CD4-positive, alpha-beta T cell treated with Interleukin-4 for 4 hours (primary cell): ENCODE measurements at places on chromosomes 12 and 14.

- no peak for DNase-seq
These were observed 2.7 kb downstream of the DEGS2 start for GRCh38 chr14:100156776-100157175.

- DNase-seq = no peak
These were observed 615.4 kb downstream of the C12orf50 start for GRCh38 chr12:87413784-87414183.

- no peak for DNase-seq
These were observed 48.6 kb upstream of the CATSPERB start for GRCh38 chr14:91780452-91780851.

GRCh38 chr12:11705010-11705409 is 55.5 kb downstream of the ETV6 start:
- DNase-seq = no peak

DNA sequence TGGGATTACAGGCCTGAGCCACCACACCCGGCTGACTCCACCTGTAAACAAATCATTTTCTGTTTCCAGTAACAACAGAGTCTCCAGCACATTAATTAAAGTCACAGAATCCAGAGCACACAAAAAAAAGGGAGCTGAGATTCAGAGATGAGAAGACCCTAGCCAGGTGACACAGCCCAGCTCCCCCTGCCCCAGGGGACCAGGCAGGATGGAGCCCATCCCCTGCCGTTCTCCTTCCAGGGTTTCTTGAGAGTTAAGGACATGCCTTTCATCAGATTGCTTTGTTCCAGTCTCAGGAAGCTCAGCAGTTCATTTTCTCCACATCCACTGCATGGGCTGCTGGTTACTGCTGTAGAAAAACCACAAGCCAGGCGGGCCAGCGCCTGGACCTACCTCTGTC is 81.2 kb downstream of the RIMBP2 start:
- DNase-seq = no peak

- DNase-seq = no peak
These were observed 10.8 kb downstream of the PLA2G1B start for GRCh38 chr12:120316798-120317223.

DNA sequence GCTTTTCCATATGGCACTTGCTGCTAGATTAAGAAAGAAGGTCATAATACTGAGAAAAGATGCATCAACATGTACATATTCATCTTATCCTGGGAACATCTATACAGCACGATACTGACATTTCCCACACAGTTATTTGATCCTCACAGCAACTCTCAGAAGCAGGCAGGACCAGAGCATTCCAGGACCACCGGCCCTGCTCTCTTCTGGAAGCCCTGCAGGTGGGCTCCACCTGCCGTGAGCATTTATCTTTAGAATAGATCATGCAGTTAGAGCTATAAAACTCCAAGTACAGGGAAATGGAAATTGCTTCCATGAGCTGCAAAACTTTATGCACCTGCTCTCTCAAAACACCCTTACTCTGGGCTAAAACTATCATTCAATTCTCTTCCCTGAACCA is 5.5 kb upstream of the BDKRB1 start:
- no peak for DNase-seq

GRCh38 chr14:105899071-105899641 is 372.8 kb downstream of the TMEM121 start:
- no peak for DNase-seq

- no peak for DNase-seq
These were observed 69.5 kb downstream of the BTG1 start for GRCh38 chr12:92076101-92076500.

- DNase-seq = no peak
These were observed 45.1 kb downstream of the GALNT9 start for GRCh38 chr12:132284071-132284826.

DNA sequence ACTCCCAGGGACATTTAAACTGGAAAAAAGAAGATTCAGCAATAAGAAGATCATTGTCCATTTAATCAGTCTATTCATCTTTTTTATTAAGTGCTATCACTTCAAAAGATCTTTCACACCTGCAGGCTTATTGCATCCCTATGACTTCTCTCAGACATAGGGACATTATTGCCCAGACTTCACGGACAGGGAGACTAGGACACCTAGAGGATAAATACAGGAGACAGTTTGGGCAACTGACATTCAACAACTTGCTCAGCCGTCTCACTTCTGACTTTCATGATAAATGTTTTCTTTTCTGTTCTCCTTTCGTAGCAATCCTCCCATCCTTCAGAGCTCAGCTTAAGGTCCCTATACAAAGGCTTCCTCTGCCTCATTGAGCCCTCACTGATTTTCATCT is 84.3 kb downstream of the TMEM30B start:
- no peak for DNase-seq

- DNase-seq = no peak
These were observed 251.2 kb downstream of the SYT1 start for GRCh38 chr12:79115743-79116142.

GRCh38 chr12:33427071-33427470 is 12.5 kb downstream of the SYT10 start:
- DNase-seq = no peak

GRCh38 chr12:20438299-20438779 is 70.0 kb downstream of the PDE3A start:
- DNase-seq = no peak

DNA sequence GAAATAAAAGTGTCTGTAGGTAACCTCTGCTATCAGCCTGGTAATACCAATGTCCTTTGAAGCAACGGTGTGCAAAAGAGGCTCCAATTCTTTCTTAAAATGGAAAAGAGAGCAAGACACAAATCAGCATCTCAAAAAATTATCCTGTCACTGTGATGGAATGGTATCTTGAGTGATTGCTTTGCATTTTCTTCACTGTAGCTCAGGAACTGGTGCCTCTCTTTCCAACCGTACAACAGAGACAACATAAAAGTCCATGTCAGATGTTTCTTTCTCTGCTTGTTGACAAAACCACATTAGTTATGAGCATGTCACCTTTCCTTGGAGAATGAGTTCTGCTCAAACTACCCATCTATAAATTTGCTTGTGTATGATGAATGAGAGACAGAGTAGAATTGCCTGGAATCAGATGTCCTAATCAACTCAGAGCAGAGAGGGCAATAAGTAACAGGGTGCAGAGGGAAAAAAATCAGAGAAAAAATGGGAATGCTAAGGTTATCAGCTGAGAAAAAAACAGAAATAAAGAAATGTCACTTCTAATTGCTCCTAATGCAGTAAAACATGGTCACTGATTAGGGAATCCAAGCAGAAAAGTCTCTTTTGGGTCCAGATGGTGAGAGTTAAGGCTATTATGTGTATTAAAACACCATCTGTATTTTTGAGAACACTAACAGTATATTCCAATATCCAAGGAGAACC is 465.0 kb upstream of the ATP2B1 start:
- no peak for DNase-seq

- no peak for DNase-seq
These were observed 6.6 kb downstream of the LRRC9 start for GRCh38 chr14:59926534-59926933.

DNA sequence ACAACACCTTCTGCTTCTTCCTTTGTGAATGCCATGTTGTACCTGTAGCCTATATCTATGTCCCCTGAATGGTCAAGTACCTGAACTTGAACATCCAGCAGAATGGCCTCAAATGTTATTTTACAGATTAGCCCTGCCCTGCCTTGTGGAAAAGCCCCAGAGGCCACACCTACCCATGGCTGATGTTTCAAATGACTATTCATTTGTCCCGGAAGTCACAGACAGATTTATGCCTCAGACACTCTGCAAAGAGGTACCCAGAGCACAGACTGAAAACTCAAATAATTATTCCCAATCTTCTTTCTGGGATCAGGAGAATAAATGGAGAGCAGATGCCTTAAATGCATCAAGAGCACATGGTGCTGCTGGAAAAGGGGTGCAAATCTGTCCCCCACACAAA is 13.0 kb upstream of the DPF3 start:
- no peak for DNase-seq

GRCh38 chr12:49645146-49646039 is 22.0 kb downstream of the PRPF40B start:
- DNase-seq = no peak

- no peak for DNase-seq
These were observed 86.7 kb upstream of the FZD10 start for GRCh38 chr12:130075497-130076076.

- no peak for DNase-seq
These were observed 256.8 kb upstream of the DDHD1 start for GRCh38 chr14:53409969-53410368.

GRCh38 chr14:103395244-103395643 is 10.0 kb downstream of the MARK3 start:
- peak; percentile 32 for DNase-seq

DNA sequence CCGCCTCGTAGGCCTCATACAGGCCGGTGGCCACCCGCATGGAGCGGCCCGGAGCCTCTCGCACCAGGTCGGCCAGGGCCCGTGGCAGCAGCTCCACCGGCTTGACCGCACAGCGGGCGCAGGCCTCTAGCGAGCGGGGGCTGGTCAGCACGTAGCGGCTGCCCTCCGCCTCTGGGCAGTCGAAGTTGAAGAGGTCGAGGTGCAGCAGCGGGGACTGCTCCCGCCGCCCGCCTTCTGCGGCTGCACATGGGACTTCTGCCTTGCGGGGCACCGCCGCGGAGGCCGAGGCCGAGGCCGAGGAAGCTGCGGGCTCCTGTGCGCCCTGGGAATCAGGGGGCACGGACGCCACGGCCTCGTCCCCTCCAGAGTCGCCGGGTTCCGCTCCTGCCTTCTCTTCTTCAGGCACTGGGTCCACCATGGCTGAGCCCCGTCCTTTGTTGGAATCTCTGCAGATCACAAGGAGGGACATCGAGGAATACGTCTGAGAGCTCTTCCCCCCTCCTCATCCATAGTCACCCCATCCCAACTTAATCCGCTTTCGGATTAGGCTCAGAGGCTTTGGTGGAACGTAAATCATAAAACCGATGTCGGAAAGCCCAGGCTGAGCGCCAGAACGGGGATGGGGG is 1.4 kb downstream of the CCDC177 start:
- DNase-seq = no peak

DNA sequence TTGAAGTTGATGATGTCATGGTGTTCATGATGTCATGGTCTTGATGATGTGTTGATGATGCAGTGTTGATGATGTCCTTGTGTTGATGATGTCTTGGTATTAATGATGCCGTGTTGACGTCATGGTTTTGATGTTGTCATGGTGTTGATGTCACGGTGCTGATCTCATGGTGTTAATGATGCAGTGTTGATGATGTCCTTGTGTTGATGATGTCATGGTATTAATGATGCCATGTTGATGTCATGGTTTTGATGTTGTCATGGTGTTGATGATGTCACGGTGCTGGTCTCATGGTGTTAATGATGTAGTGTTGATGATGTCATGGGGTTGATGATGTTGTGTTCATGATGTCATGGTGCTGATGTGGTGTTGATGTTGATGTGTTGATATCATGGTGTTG is 48.0 kb upstream of the RIMBP2 start:
- no peak for DNase-seq

DNA sequence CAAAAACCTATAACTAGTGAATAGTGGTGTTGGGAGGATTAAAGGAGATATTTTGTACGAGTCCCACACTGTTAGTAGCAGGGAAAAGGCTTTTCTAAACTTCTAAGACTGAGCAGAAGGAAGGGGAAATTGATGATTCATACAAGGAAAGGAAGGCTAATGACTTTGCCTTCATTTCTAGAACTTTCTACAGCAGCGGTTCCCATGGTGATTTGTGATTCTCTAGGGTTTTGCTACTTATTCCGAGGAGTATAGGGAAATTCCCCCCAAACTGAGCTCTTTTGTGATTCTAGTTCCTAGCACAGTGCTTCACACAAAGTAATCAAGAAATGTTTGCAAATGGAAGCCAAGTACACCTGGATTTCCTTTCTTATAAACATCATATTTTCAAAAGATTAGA is 23.8 kb upstream of the PWP1 start:
- DNase-seq = no peak

- DNase-seq = no peak
These were observed 208.6 kb downstream of the BTG1 start for GRCh38 chr12:91937009-91937408.

GRCh38 chr14:84468153-84468552 is 1061.8 kb upstream of the FLRT2 start:
- DNase-seq = no peak

GRCh38 chr14:80059041-80059440 is 152.3 kb downstream of the DIO2 start:
- DNase-seq = no peak

- no peak for DNase-seq
These were observed 129.7 kb upstream of the FUT8 start for GRCh38 chr14:65282896-65283253.

- DNase-seq = no peak
These were observed 107.2 kb downstream of the PDE3A start for GRCh38 chr12:20475542-20475941.
